ENCODE measurements at places on chromosomes 1 and 21. TPM values are rescaled to one million over a fixed set of nuclear protein-coding genes. Genes with fewer than 3 reads are reported as not detected.

GRCh38 chr1:233640179-233640578 lies 26.3 kb downstream of the KCNK1 start:
- no peak for DNase-seq

DNA sequence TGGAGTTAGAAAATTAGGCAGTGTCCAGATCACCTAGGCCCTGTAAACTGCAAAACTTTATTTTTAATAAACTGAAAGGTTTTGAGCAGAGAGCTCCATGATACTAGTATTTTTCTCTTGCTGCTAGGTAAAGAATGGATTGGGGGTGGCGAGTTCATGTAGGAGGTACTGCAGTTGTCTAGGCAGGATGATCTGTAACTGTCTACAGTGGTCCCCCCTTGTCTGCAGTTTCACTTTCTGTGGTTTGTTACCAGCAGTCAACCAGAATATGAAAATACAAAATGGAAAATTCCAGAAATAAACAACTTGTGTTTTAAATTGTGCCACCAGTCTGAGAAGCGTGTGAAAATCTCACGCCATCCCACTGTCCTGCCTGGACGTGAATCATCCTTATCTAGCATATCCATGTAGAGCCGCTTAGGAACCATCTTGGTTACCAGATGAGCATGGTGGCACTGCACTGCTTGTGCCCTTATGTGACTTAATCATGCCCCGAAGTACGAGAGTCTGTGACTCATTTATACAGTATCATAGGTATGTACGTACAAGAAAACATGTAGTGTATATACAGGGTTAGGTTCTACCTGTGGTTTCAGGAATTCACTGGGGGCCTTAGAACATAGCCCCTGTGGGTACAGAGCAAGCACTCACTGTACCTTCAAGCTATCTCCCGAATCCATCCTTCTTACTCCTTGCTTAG lies 94.2 kb downstream of the AHCTF1 start:
- DNase-seq, result no peak

The ZNF648 gene
- total RNA-seq, result under 0.01 TPM

The DENND2D gene
- 1.2 TPM for total RNA-seq

The CD34 gene
- 0.82 TPM for total RNA-seq

DNA sequence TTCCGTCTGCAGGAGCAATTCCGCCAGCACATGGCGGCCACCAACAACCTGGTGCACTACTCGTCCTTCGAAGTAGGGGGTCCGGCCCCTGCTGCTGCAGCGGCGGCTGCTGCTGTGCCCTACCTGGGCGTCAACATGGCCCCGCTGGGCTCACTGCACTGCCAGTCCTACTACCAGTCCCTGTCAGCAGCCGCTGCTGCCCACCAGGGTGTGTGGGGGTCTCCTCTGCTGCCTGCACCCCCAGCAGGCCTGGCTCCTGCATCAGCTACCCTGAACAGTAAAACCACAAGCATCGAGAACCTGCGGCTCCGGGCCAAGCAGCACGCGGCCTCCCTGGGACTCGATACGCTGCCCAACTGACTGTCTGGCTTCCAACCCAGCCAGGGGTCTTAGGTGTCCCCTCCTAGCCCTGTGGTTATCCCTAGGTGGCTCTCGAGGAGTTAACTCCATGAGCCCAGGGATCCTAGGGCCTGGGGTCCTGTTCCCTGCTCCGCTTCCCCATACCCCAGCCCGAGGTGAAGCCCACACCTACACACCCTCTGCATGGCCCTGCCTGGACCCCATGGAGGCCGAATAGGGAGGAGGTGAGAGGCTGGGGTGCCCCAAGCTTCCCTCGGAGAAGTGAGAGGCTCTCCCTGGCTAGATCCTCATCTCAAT lies 22.6 kb downstream of the DMBX1 start:
- DNase-seq, result no peak

The RORC gene
- under 0.01 TPM for total RNA-seq

The ST6GALNAC3 gene
- 14.3 TPM for total RNA-seq
